ENCODE measurements at places on chromosomes 7 and 10.

- no peak for DNase-seq
Observed at GRCh38 chr7:69630292-69630691, 32.0 kb downstream of the AUTS2 start.

DNA sequence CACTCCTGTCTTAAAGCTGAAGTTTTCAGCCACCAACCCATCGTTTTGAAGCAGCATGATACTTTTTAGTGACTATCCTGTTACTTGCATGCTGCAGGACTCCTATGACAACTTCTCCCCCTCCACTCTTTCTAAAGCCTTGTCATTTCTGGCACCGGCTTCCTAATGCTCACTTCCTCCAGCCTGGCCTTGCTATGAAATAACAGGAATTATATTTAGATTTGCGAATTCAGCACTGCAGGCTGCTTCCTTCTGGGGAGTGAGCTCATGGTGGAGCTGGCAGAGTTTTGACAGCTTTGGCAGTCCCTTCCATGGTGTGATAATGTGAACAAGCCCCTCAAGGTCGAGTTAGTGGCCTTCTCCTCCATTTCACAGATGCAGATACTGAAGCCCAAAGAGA, 13.4 kb downstream of the BLNK start:
- no peak for DNase-seq

- no peak for DNase-seq
Observed at GRCh38 chr7:156979711-156980110, 30.2 kb downstream of the NOM1 start.

GRCh38 chr10:36183056-36183455, 541.0 kb upstream of the FZD8 start:
- DNase-seq = no peak

- DNase-seq = no peak
Observed at GRCh38 chr7:73966941-73967831, 60.8 kb upstream of the ELN start.
